Stimulated activated CD8-positive, alpha-beta memory T cell treated with anti-CD3 and anti-CD28 coated beads, Interleukin-12 subunit alpha, Interleukin-12 subunit beta, amount 100 ng/mL, for 4 hours (primary cell): ENCODE measurements at places on chromosomes 3 and 15.

GRCh38 chr3:41518626-41519025 is 319.3 kb downstream of the CTNNB1 start:
- no peak for DNase-seq

DNA sequence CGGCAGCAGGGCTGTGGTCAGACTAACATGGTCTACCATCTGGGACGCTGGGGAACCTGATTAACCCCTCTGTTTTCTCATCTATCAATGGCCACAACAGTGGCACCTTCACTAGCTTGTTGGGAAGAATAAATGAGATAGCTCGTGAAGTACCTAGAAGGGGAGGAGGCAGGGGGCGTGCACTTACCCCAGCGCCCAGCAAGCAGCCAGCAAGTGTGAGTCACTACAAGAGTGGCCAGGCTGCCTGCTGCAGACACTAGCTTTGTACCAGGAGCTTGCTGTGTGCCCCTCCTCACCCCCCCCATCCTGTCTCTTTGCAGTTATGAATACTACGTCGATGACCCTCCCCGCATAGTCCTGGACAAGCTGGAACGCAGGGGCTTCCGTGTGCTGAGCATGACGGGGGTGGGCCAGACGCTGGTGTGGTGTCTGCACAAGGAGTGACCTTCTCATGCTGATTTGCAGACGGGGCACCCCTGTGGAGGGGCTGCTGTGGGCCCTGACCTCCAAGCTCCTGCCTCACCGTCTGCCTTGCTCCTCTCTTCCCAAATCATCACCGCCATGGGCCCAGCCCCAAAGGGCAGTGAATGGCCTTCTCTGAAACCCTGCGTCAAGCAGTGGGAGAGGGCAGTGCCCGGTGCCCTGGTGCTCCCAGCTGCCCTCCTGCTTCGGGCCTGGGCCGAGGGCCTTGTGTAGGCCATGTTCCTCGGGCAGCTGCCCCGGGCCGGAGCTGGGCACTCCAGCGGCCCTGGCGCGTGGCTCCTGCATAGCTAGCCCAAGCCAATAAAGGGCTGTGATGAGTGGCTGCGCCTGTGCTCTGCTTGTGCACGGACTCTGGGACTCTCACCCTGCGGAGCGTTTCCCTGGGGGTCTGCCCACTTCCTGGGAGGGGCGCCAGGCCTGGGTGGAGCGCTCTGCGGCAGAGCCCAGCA is 2.6 kb upstream of the C15orf62 start:
- no peak for DNase-seq

DNA sequence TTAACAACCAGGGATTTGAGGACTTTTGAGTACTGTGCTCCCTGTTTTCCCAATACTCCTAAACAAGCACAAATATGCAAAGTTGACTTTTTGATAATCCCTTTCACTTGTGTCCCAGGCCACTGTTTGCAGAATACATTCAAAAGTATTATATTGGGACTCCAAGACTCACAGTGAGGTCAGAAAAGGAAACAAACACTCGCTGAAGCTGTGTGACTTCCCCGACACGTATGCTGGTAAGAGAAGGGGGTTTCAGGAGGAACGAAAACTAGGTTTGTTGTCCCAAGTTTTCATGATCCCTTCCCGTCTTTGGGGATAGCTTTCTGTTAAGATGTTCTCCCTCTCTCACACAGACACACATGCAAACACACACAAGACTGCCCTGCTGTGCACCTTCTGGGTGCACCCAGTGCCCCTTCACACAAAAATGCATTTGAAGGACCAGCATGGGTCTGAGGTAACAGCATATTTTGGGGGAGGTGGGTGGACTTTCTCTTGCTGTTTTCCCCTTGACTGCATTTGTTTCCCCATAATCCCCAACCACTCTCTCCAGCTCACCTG is 225.2 kb upstream of the PRICKLE2 start:
- DNase-seq, result no peak

- DNase-seq, result no peak
These were observed 182.9 kb upstream of the CHRM5 start for GRCh38 chr15:33785366-33785765.

DNA sequence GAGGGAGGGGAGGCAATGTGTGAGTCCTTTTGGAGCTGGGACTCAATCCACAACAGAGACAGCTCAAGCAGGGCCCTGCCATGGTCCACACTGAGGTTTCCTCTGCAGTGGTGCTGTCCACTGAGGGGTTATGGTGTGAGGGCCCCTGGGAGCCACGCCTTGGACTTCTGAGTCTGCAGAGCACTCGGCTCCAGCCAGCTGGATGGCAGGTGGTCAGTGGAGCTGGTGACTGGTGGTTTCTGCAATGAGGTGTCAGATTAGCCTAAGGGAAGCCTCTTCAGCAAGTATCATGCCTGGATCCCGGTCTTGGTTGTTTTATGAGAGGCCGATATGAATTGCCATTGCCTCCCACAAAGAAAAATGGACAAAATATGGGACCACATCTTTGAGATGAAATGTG is 21.7 kb downstream of the LSM3 start:
- DNase-seq, result no peak

DNA sequence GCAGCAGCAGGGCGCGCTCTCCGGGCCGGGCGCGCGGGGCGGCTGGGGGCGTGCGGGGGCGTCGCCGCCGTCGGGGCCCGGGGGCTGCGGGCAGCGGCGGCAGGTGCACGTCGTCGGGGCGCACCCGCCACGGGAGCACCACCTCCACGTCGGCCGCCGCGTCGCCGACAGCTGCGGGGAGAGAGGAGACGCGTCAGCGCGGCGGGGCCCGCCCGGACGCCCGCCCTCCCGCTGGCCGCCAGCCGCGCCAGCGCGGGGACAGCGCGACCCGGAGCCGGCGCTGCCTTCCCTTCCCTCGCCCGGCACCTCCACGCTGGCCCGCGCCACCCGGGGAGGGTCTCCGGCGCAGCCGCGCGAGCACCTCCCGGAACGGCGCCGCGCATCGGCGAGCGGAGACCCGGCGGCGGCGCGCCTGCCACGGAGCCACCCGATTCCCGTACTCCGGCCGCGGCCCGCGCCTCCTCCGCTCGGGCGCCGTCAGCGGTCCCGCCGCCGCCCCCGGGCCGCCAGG is 481 bp downstream of the ADAMTS17 start:
- DNase-seq, result peak; percentile 24

DNA sequence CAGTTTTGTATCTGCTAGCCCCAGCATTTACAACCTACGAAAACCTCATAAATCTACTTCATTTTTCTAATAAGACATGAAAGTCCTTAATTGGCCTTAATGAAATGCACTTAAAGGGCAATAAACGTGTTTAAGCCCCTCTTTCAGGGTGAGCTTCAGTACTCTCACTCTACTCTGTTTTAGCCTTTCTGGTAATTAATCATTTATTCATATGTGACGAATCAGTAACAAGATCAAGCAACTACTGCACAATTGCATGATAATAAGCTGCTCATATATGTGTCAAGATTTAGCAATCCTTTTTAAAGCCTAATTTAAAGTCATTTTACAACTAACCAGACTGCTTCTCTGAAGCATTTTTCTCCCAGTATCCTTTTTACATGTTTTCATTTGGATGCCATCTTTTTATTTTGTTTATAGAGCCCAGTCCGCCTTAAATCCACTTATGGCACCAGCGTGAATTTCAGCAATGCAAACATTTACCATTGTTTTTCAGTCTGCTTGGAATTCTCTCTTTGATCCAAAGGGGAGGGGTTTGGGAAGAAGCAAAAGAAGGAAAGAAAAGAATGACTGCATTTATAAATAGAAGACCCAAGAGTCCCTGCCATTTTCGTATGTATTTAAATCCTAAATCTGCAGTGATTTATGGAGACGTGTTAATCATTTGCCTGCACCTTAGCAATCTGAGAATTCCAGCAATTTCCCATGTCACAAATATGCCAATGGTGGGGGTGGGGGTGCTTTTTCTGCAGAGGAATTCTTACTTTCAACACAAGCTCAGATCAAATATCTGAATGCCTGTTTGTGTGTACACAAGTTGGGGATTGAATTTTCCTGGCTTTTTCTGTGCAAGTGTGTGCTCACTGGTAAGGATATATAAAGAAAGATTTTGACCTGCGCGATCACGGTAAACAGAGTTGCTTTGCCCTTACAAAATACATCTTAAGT is 230.8 kb upstream of the TBC1D5 start:
- no peak for DNase-seq

DNA sequence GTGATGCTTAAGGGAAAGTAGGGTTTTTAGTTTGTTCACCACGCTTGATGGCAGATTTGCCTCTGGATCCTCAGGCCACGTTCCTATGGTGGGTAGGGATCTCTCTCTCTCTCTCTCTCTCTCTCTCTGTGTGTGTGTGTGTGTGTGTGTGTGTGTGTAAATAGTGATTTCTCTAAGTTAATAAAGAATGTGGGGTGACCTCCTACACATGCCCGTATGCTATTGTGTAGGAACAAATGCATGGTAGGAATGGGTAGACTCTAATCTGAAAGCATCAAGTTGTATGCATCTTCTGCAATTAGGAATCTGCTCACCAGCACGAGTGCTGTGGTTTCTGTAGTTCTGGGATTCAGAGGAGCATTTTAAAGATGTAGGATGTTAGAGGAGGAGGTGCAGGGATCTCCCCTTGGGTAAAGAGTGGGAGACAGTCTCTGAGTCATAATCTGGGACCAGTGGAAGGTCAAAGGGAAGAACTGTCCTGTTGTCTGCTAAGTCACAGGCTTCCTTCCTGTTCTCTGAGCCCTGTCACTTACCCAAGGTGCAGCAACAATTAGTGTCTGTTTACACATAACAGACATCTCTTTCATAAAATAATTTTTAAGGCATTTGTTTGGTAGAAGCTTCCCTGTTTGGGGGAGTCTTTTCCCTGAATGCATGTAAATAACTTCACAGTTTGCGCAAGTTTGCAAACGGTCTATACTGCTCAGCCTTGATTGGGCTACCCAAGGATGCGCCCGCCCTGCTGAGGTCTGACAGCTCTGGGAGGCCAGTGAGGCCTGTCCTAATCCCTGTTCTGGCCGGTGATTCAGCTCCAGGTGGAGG is 139.8 kb downstream of the IGF1R start:
- DNase-seq, result no peak

- DNase-seq, result no peak
These were observed 236.7 kb downstream of the ADAMTS17 start for GRCh38 chr15:100105101-100105500.

DNA sequence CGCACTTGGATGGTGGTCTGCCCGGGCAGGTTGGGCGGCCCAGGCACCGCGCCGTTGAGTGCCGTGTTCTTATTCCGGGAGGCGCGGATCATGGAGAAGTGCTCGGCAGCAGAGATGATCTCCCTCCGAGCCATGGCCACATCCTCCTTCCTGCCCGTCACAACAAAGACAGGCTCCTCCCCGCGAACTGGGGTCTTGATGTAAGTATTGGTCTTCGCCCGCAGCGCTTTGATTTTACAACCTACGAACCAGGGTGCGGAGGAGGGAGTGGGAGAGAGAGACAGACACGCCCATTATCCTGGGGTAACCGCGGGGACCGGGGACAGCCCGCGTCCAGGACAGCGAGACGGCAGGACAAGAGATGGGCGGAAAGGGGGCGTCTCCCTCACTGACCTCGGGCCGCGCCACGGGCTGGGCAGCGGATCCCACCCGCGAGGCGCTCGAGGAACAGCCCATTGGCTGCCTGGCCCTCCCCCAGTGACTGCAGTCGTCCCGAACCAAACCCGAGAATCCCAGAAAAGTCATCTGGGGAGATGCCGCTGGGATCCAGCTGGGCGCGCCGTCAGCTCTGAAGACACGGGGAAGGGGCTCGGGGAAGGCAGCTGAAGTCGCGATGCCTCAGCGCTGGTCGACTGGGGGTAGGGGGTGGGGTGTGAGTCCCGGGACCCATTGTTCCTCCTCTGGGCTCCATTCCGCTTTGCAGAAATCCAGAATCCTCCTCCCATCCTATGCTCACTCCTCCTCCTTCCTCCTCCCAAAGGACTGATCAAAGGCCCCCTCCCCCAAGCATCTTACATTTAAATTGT is 1.2 kb downstream of the MEX3B start:
- peak; percentile 3 for DNase-seq

- DNase-seq, result no peak
These were observed 36.3 kb downstream of the SRGAP3 start for GRCh38 chr3:9213019-9213634.

GRCh38 chr3:53583161-53583690 is 88.8 kb downstream of the CACNA1D start:
- no peak for DNase-seq

DNA sequence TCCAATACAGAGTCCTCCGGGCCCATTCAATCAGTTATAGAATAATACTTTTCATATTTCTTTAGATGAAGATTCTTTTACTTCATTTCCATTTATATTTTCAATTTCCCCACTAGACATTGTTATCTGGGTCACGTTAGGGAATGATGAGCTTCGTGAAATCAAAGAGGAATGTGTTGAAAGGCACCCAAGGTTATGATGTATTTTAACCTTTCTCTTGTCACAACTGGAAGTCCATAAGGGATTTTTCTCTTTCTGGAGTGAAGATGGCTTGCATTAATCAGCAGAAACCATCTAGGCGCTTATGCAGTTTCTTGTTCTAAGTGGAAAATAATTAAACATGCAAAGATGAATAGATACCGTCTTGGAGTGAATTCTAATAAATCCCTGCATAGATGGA is 180.5 kb downstream of the FEZF2 start:
- no peak for DNase-seq

DNA sequence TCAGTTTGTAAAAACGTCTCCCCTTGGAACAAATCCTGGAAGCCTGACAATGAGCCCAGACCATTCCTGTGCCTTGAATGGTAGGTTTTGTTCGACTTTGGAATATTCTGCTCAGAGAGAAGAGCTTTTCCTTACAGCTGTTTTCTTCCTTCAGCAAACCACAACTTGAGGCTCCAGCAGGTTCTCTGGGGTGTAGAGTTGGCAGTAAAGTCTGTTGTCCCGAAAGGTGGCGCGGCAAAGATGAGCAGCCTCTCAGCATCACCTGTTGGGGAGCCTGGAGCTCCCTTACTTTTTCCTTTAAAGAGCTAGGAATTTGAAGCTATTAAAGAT is 65.4 kb downstream of the BOC start:
- DNase-seq, result no peak

GRCh38 chr3:8990266-8991215 is 27.3 kb upstream of the RAD18 start:
- DNase-seq, result no peak

- no peak for DNase-seq
These were observed 17.6 kb upstream of the APOD start for GRCh38 chr3:195601382-195601781.
